ENCODE measurements at places on chromosomes 4 and X. TPM values are rescaled to one million over a fixed set of nuclear protein-coding genes. Genes with fewer than 3 reads are reported as not detected.

The PCDH19 gene
- total RNA-seq, result 2.1 TPM

The HSFX2 gene
- not detected for total RNA-seq

The DNAAF6 gene
- not detected for total RNA-seq

The AADAT gene
- total RNA-seq, result 12.3 TPM

The SRPX2 gene
- total RNA-seq, result 0.34 TPM

The POLR2B gene
- 98.1 TPM for total RNA-seq

GRCh38 chr4:173490256-173490655, 39.8 kb downstream of the HAND2 start:
- peaks cover 40% of the 10 kb centered on the region for H3K27me3 ChIP-seq
- no peak overlapping the region for H3K4me3 ChIP-seq
- H3K36me3 ChIP-seq, result no peaks in the 10 kb centered on the region

DNA sequence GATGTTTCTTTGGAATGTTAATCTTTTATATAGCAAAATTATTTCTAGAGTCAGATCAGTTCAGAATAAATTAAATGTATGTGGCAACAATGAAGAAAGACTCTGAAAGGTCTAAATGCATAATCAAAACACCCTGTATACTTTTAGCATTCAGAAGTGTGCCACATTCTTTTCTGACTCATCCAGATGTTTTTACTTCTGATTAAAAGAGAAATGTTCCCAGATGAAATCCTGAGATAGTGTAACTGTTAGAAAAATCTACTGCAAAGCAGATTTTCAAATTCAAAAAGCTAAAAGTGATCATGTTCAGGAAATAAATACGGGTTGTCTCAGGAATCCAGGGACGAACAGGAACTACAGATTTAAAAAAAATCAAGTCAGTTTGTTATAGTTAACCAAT, 241.4 kb downstream of the GRIA3 start:
- H3K27ac ChIP-seq, result no peak overlapping the region
- no peak overlapping the region for H3K4me3 ChIP-seq
- H3K36me3 ChIP-seq, result no peaks in the 10 kb centered on the region

GRCh38 chr4:65437102-65437501, 233.2 kb downstream of the EPHA5 start:
- no peak for DNase-seq
- H3K4me3 ChIP-seq, result no peak overlapping the region
- H3K27ac ChIP-seq, result no peak overlapping the region

GRCh38 chr4:27974339-27974738, 1113.7 kb downstream of the STIM2 start:
- DNase-seq, result no peak
- H3K27ac ChIP-seq, result no peak overlapping the region
- peaks cover 29% of the 10 kb centered on the region for H3K4me1 ChIP-seq
- no peak overlapping the region for H3K4me3 ChIP-seq

GRCh38 chr4:150231107-150231770, 153.0 kb downstream of the DCLK2 start:
- H3K36me3 ChIP-seq, result no peaks in the 10 kb centered on the region
- no peaks in the 10 kb centered on the region for H3K27me3 ChIP-seq
- DNase-seq, result no peak
- H3K4me3 ChIP-seq, result no peak overlapping the region
- peaks cover 32% of the 10 kb centered on the region for H3K4me1 ChIP-seq
- H3K27ac ChIP-seq, result no peak overlapping the region

DNA sequence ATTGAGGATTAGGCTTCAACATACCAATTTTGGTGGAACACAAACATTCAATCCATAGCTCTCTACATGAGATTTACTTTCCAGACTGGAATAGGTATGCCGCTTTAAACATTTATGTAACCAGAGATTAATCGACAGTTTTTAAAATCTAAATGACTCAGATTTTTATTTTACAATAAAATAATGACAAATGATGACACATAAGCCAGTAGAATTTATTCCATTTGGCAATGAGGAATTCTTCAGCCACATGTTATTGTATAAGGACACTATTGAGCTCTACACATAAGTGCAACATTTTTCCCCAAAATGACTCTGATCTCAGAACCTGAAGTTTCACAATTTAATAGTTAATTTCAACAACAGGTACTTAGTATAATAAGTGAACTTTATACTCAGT, 227.0 kb upstream of the PRPS2 start:
- H3K27ac ChIP-seq, result no peak overlapping the region
- H3K4me3 ChIP-seq, result no peak overlapping the region
- DNase-seq, result no peak
- no peaks in the 10 kb centered on the region for H3K4me1 ChIP-seq

GRCh38 chrX:63250253-63250868, 100.8 kb downstream of the SPIN4 start:
- no peaks in the 10 kb centered on the region for H3K4me1 ChIP-seq
- no peak overlapping the region for H3K4me3 ChIP-seq
- no peaks in the 10 kb centered on the region for H3K27me3 ChIP-seq
- no peaks in the 10 kb centered on the region for H3K36me3 ChIP-seq
- H3K27ac ChIP-seq, result no peak overlapping the region
- peak; percentile 25 for DNase-seq

DNA sequence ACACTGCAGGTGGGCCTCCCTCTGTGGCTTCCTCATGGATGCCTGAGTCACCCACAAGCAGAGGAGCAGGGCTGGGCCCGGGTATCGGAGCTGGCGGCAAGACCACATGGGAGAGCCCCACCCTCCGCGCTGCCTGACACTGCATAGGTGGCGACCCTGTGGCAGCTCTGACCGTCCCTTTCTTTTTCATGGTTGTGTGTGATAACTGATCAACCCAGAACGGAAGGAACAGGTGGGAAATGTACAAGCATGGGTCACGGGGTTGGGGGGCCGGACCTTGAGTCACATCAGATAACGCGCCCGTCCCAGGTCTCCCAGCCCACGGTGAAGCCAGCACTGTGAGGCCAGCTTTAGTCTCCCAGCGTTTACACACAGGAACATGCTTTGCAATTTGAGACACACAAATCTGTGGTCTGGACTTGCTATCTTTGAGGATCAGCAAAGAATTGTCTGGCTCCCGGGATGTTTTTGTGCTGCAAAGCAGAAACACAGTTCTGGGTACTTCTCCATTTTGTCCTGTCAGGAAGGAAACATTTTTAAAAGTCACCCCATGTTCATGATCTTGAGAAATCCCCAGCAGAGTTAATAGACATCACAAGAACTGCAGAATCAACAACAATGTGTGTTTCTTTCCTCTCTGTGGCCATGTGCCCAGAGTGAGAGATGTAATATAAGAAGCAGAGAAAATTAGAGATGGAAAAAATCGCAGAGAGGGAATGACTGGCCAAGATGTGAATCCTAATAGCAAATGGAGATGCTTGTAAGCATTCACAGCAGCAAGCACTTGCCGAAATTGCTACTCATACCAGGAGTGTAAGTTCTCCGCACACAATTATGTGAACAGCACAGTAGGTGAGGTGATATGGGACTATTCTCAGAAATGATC, 70.1 kb upstream of the CBR4 start:
- no peak overlapping the region for H3K4me3 ChIP-seq
- H3K4me1 ChIP-seq, result no peaks in the 10 kb centered on the region
- H3K36me3 ChIP-seq, result no peaks in the 10 kb centered on the region
- no peak overlapping the region for H3K27ac ChIP-seq
- no peak for DNase-seq

- H3K36me3 ChIP-seq, result no peaks in the 10 kb centered on the region
- H3K27ac ChIP-seq, result no peak overlapping the region
- H3K4me1 ChIP-seq, result no peaks in the 10 kb centered on the region
- H3K27me3 ChIP-seq, result no peaks in the 10 kb centered on the region
These were observed 298.1 kb downstream of the PDGFC start for GRCh38 chr4:156673483-156673882.

- no peak overlapping the region for H3K4me3 ChIP-seq
- peaks cover 2% of the 10 kb centered on the region for H3K4me1 ChIP-seq
- H3K27ac ChIP-seq, result no peak overlapping the region
- DNase-seq, result no peak
- no peaks in the 10 kb centered on the region for H3K36me3 ChIP-seq
These were observed 155.4 kb upstream of the MAMLD1 start for GRCh38 chrX:150207733-150208132.

DNA sequence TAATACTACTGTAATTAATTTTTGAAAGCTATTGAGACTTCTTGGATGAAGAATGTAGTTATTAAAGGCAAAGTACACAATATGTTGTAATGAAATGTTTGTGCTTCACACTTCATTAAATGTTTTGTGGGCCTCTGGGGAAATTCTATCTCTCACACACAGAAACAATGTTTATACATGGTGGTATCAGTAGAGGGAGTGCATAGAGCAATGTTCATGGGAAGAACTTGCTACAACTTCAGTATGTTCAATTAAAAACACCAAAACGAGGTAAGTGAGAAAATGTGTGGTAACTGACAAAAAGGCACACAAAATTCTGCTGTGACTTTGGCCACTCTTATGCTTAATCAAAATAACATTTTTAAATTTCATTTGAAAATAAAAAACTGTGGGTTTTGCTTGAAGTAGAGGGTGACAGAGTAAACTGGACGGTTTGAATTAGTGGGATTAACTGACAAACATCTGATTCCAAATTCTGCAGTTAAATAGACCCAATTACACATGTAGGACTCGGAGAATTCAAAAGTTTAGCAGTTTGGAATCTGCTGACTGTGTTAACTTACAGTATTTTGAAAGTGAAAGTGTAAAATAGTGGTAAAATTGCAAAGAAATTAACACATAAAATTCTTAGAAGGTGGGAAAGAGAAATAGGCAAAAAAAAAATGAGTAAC, 111.4 kb upstream of the TTC29 start:
- peak overlapping the region; percentile 44 for H3K4me3 ChIP-seq
- no peaks in the 10 kb centered on the region for H3K27me3 ChIP-seq
- H3K27ac ChIP-seq, result peak overlapping the region; percentile 18
- H3K36me3 ChIP-seq, result no peaks in the 10 kb centered on the region
- no peak for DNase-seq

- H3K27me3 ChIP-seq, result no peaks in the 10 kb centered on the region
- H3K4me3 ChIP-seq, result no peak overlapping the region
- H3K27ac ChIP-seq, result peak overlapping the region; percentile 58
- H3K36me3 ChIP-seq, result no peaks in the 10 kb centered on the region
These were observed 53.1 kb downstream of the NDST3 start for GRCh38 chr4:118087366-118087765.

GRCh38 chrX:1242891-1243402, 25.7 kb upstream of the CSF2RA start:
- peaks cover 12% of the 10 kb centered on the region for H3K4me1 ChIP-seq
- peak overlapping the region; percentile 79 for H3K27ac ChIP-seq
- H3K36me3 ChIP-seq, result peaks cover under 1% of the 10 kb centered on the region
- no peak for DNase-seq
- no peak overlapping the region for H3K4me3 ChIP-seq

DNA sequence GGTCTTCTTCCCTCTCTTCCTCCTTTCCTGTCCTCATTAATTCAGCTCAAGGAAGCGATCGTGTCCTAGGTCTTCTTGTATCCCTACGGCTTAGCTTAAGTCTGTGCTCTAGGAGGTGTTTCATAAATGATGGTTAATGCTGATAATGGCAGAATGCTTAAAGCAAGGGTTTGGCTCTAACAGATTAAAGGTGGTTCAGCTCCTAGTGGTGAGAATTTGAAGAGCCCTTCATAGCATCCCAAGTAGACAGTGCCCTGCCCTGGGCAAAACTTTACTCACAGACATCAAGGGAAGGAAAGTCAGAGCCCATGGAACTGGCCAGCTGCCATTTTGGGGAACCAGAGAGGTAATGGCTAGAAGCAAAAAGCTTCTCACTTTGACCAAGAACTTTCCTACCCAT, 47.0 kb upstream of the PGRMC1 start:
- no peaks in the 10 kb centered on the region for H3K4me1 ChIP-seq
- H3K27me3 ChIP-seq, result no peaks in the 10 kb centered on the region
- H3K27ac ChIP-seq, result no peak overlapping the region
- no peak overlapping the region for H3K4me3 ChIP-seq
- H3K36me3 ChIP-seq, result no peaks in the 10 kb centered on the region

- H3K4me3 ChIP-seq, result no peak overlapping the region
- H3K27ac ChIP-seq, result no peak overlapping the region
- DNase-seq, result no peak
These were observed 382.7 kb downstream of the UNC5C start for GRCh38 chr4:95165926-95166524.

DNA sequence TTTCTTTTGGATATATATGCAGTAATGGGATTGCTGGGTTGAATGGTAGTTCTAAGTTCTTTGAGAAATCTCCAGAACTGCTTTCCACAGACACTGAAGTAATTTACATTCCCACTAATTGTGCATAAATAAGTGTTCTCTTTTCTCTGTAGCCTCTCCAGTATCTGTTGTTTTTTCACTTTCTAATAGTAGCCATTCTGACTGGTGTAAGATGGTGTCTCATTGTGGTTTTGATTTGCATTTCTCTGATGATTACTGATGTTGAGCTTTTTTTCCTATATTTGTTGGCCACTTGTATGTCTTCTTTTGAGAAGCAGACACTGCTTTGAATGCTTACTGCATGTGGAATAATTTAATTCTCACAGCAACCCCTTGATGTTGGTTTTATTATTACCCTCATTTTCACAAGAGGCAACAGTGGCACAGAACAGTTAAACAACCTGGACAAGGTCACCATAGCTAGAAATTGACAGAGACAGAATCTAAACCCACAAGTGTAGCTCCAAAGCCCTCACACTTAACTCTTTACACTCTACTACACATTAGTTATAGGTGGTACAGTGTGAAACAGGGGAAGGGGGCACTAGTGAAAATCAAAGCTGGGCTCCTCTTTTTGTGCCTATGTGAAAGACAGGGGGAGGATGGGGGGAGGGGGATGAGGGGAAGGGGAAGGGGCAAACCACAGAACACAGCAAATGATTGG, 96.1 kb downstream of the REELD1 start:
- H3K27ac ChIP-seq, result no peak overlapping the region
- no peak overlapping the region for H3K4me3 ChIP-seq
- no peak for DNase-seq
- H3K4me1 ChIP-seq, result no peaks in the 10 kb centered on the region
- no peaks in the 10 kb centered on the region for H3K27me3 ChIP-seq
- H3K36me3 ChIP-seq, result no peaks in the 10 kb centered on the region

DNA sequence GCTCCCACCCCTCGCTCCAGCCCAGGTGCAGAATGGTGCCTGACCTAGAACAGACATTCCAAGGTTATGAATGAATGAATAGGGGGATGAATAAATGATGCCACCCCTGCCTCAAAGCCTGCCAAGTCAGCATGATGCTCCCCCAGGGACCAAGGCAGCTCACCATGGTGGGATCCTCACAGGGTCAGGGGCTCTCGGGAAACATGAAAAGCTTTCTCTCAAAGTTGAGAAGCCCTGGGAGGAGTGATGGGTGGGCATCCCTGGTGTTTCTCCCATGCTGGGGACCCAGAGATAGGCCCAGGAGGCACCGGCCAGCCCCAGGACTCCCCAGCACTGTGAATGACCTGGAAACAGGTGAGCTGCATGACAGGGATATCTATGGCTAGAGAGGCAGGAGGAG, 58.9 kb downstream of the HTRA3 start:
- H3K27ac ChIP-seq, result no peak overlapping the region
- no peak for DNase-seq
- 0 out of 2 replicates have a peak, but pooled peaks cover 2% of the 10 kb centered on the region for H3K36me3 ChIP-seq
- H3K4me3 ChIP-seq, result no peak overlapping the region

DNA sequence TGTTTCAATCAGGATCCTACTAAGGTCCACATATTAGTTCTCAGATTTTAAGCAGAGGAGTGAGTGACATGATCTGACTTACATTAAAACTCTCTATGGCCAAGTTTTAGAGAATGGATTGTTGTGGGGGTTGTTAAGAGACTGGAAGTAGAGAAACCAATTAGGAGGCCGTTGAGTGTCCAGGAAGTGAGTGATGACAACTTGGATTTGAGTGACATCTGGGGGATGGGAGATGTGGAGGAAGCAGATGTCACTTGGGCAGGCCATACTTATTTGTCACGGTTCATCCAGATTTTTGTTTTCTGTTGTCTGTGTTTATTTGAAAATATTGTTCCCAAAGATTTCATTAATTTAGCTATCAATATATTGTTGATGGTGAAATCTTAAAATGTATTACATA, 28.3 kb downstream of the ADD1 start:
- no peaks in the 10 kb centered on the region for H3K27me3 ChIP-seq
- H3K36me3 ChIP-seq, result peaks cover 12% of the 10 kb centered on the region
- H3K4me3 ChIP-seq, result no peak overlapping the region
